ENCODE measurements at places on chromosomes 12 and 14.

DNA sequence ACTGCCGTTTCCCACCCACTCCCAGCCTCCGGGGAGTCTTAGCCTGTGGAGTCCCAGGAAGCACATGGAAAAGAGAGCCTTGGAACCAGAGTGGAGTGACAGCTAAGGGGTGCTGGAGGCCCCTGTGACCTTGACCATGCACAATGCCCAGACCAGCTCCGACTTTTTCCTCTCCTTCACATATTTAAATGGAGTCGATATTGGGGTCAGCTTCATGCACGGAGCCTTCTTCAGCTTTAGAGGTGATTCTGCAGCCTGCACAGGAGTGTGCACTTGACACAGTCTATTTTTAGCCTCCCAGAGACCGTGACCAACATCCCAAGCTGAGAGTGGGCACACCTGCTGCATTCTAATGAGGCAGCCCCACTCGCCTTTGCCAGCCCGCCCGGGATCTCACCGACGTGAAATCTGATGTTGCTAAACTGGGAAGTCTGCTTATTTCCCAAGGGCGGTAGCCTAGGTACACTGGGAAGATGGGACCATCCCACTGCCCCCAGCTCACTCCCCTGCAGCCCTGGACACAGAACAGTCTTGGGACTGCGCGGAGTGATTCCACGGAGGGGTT, 47.5 kb downstream of the PRMT8 start:
- no peaks in the 10 kb centered on the region for H3K36me3 ChIP-seq
- peaks cover 10% of the 10 kb centered on the region for H3K4me1 ChIP-seq
- H3K4me3 ChIP-seq, result no peak overlapping the region
- no peak overlapping the region for H3K27ac ChIP-seq
- H3K27me3 ChIP-seq, result no peaks in the 10 kb centered on the region
- DNase-seq, result no peak

GRCh38 chr12:113055594-113056380, 743 bp upstream of the DTX1 start:
- no peaks in the 10 kb centered on the region for H3K36me3 ChIP-seq
- peaks cover 31% of the 10 kb centered on the region for H3K27me3 ChIP-seq
- H3K4me3 ChIP-seq, result no peak overlapping the region
- peaks cover 13% of the 10 kb centered on the region for H3K4me1 ChIP-seq
- DNase-seq, result peak; percentile 73

- H3K36me3 ChIP-seq, result no peaks in the 10 kb centered on the region
- H3K27me3 ChIP-seq, result no peaks in the 10 kb centered on the region
- DNase-seq, result no peak
These were observed 358.7 kb upstream of the TMPO start for GRCh38 chr12:98156697-98157096.

- H3K36me3 ChIP-seq, result no peaks in the 10 kb centered on the region
- no peak for DNase-seq
- no peak overlapping the region for H3K27ac ChIP-seq
- no peak overlapping the region for H3K4me3 ChIP-seq
- no peaks in the 10 kb centered on the region for H3K4me1 ChIP-seq
- no peaks in the 10 kb centered on the region for H3K27me3 ChIP-seq
These were observed 1108.9 kb downstream of the BCL11B start for GRCh38 chr14:98162856-98163805.

- no peak overlapping the region for H3K4me3 ChIP-seq
- H3K27ac ChIP-seq, result peak overlapping the region; percentile 29
- peak; percentile 54 for DNase-seq
- H3K36me3 ChIP-seq, result no peaks in the 10 kb centered on the region
These were observed 23.0 kb upstream of the GPR132 start for GRCh38 chr14:105087963-105088811.

GRCh38 chr12:40792792-40793386, 100.7 kb downstream of the CNTN1 start:
- no peak overlapping the region for H3K4me3 ChIP-seq
- H3K27me3 ChIP-seq, result no peaks in the 10 kb centered on the region
- no peak for DNase-seq
- H3K27ac ChIP-seq, result no peak overlapping the region

DNA sequence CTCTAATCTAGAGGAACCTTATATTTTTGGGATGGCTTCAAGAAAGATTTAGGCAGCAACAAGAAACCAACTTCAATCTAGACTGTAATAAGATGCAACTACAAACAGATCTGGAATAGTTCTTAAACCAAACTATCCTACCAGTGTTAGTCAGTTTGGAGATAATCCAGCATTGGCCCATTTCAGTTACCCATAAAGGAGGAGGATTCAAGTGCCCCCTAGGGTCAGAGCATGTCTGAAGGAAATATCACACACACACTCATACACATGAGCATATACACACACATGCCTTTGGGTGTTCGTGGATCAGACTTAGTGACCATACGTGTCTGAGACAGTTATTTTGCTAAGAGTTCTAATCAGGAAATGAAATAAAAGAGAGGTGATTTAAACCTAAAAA, 261.2 kb downstream of the ADAMTS20 start:
- H3K36me3 ChIP-seq, result no peaks in the 10 kb centered on the region
- DNase-seq, result no peak
- no peak overlapping the region for H3K4me3 ChIP-seq
- no peaks in the 10 kb centered on the region for H3K27me3 ChIP-seq
- H3K4me1 ChIP-seq, result no peaks in the 10 kb centered on the region

- H3K27me3 ChIP-seq, result no peaks in the 10 kb centered on the region
- no peaks in the 10 kb centered on the region for H3K36me3 ChIP-seq
- no peaks in the 10 kb centered on the region for H3K4me1 ChIP-seq
- H3K4me3 ChIP-seq, result no peak overlapping the region
- DNase-seq, result no peak
These were observed 36.5 kb upstream of the PTCSC3 start for GRCh38 chr14:36212987-36213386.

DNA sequence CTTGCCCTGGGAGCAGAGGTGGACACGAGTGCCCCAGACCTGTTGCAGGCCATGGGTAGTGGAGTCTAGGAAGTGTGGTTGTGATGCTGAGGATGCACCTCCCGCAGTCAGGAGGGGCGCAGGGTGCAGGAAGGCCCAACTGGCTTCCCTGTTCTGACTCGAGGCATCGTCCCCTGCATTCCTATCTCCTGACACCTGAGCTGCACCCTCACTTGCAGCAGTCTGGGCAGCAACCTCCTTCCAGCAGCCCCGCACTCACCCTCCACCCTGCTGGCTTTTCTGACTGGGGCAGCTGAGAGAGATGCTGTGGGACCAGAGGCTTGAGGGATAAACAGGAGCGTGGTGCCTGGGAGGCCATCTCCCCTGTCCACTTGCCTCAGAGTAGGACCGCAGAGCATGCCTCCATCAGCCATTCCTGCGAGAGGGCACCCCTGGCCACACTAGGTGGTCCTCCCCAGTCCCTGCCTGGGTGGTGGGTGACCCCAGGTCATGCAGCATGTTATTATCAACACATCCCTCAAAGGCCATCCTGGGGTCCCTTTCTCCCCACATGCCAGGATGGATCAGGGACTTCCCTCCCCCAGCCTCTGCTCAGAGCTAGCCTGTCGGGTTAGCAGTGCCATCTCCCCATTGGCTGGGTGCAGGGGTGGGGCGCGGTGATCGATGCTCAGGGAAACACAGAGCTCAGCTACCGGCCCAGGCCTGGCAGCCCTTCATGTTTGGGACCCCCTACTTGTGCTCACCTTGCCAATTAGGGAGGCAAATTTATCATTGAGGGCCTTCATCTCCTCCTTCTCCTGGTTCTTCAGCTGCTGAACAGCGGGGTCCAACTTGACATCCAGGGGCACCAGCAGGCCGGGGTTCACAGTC, 719 bp downstream of the KRT80 start:
- peak overlapping the region; percentile 88 for H3K27ac ChIP-seq
- H3K36me3 ChIP-seq, result no peaks in the 10 kb centered on the region
- peaks cover 63% of the 10 kb centered on the region for H3K4me1 ChIP-seq
- DNase-seq, result no peak
- H3K27me3 ChIP-seq, result no peaks in the 10 kb centered on the region

GRCh38 chr14:42535397-42535796, 928.7 kb downstream of the LRFN5 start:
- no peak overlapping the region for H3K4me3 ChIP-seq
- no peak overlapping the region for H3K27ac ChIP-seq
- no peaks in the 10 kb centered on the region for H3K4me1 ChIP-seq
- H3K36me3 ChIP-seq, result no peaks in the 10 kb centered on the region

GRCh38 chr12:49482095-49483051, 56.5 kb upstream of the KCNH3 start:
- no peak overlapping the region for H3K27ac ChIP-seq
- no peak for DNase-seq
- H3K36me3 ChIP-seq, result peaks cover 2% of the 10 kb centered on the region
- H3K27me3 ChIP-seq, result no peaks in the 10 kb centered on the region
- no peak overlapping the region for H3K4me3 ChIP-seq
- no peaks in the 10 kb centered on the region for H3K4me1 ChIP-seq

GRCh38 chr12:67650388-67651131, 2.0 kb downstream of the DYRK2 start:
- DNase-seq, result peak; percentile 21
- H3K27me3 ChIP-seq, result no peaks in the 10 kb centered on the region
- peak overlapping the region; percentile 98 for H3K4me3 ChIP-seq
- H3K4me1 ChIP-seq, result peaks cover 9% of the 10 kb centered on the region
- peak overlapping the region; percentile 95 for H3K27ac ChIP-seq

- no peaks in the 10 kb centered on the region for H3K4me1 ChIP-seq
- H3K4me3 ChIP-seq, result no peak overlapping the region
- H3K27me3 ChIP-seq, result no peaks in the 10 kb centered on the region
- no peak overlapping the region for H3K27ac ChIP-seq
These were observed 336.3 kb downstream of the TMEM121 start for GRCh38 chr14:105862581-105863239.

GRCh38 chr12:61860451-61860850, 399.8 kb upstream of the USP15 start:
- no peak overlapping the region for H3K4me3 ChIP-seq
- no peaks in the 10 kb centered on the region for H3K4me1 ChIP-seq
- no peak overlapping the region for H3K27ac ChIP-seq
- no peaks in the 10 kb centered on the region for H3K36me3 ChIP-seq
- DNase-seq, result no peak
- H3K27me3 ChIP-seq, result no peaks in the 10 kb centered on the region

Data from upper lobe of left lung (tissue), 6 donors.